T-cell (primary cell): ENCODE measurements at places on chromosomes 16 and 17.

GRCh38 chr16:13519871-13520270 is 400.1 kb upstream of the ERCC4 start:
- no peak overlapping the region for H3K4me3 ChIP-seq
- DNase-seq, result no peak
- no peak overlapping the region for H3K27ac ChIP-seq
- H3K36me3 ChIP-seq, result no peaks in the 10 kb centered on the region
- H3K27me3 ChIP-seq, result no peaks in the 10 kb centered on the region
- no peaks in the 10 kb centered on the region for H3K4me1 ChIP-seq

DNA sequence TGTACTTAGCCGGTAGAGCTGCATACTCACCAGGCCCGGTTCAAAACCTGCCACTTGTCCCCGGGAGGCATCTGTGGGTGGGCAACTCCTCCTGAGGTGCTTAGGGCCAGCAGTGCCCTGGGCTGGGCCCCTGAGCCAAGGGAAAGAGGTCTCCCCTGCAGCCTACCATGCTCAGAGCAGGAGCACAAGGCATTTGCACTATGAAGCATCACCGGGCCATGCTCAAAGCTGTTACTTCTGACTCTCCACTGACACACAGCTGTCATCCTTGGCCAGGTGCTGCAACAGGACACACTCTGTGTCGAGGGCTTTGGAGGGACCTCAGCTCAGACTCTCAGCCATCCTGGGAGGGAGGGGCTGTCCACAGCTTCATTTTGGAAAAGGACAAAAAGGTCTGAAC is 37.2 kb downstream of the SLC38A8 start:
- H3K4me1 ChIP-seq, result no peaks in the 10 kb centered on the region
- H3K27me3 ChIP-seq, result no peaks in the 10 kb centered on the region
- DNase-seq, result no peak

DNA sequence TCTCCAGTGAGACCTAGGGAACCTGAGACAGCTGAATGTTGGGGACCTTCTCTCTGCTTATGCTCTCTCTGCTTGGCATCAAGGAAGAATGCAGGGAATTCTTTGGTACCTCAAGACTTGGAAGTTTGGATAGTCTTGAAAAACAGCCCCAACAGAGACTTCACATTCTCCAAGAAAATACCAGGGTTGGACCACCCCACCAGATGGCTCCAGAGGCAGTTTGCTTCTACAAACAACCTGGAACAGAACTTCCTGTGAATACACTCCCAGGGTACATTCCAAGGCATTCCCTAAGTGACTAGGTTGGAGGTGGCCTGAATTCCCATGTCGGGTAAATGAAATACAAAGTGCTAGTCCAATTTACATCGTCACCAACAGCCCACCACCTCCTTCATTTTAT is 314.4 kb downstream of the PMP22 start:
- H3K4me3 ChIP-seq, result no peak overlapping the region
- no peaks in the 10 kb centered on the region for H3K27me3 ChIP-seq
- H3K27ac ChIP-seq, result no peak overlapping the region
- no peaks in the 10 kb centered on the region for H3K4me1 ChIP-seq

DNA sequence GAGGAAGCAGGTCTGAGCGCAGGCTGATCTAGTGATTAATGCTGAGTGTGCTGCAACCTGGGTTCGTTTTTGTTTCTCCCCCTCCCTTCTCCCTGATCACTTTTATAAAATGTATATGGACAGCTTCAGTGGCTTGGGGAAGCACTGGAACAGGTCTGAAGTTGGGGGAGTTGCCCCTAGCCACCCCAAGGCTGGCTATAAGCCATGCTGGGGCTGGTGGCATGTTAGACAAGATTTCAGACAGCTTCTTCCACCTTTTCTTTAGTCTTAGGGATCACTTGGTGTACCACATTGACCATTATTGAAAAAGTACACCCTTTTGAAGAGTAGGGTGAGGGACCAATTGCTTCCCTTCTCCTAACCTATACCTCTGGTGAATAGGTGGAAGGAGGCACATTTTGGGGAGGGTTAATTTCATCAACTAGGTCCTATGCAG is 3.8 kb upstream of the VAC14 start:
- H3K4me3 ChIP-seq, result no peak overlapping the region
- peaks cover 8% of the 10 kb centered on the region for H3K4me1 ChIP-seq
- no peak overlapping the region for H3K27ac ChIP-seq
- DNase-seq, result no peak
- peaks cover 19% of the 10 kb centered on the region for H3K27me3 ChIP-seq

- DNase-seq, result no peak
- peaks cover 46% of the 10 kb centered on the region for H3K36me3 ChIP-seq
- H3K4me3 ChIP-seq, result no peak overlapping the region
- peak overlapping the region; percentile 4 for H3K27ac ChIP-seq
- no peaks in the 10 kb centered on the region for H3K27me3 ChIP-seq
- peaks cover 3% of the 10 kb centered on the region for H3K4me1 ChIP-seq
These were observed 86.1 kb downstream of the ZNF778 start for GRCh38 chr16:89303617-89304016.

- no peaks in the 10 kb centered on the region for H3K4me1 ChIP-seq
- no peak for DNase-seq
- H3K36me3 ChIP-seq, result no peaks in the 10 kb centered on the region
- H3K27me3 ChIP-seq, result no peaks in the 10 kb centered on the region
These were observed 45.0 kb downstream of the SLC7A5 start for GRCh38 chr16:87824016-87824990.

GRCh38 chr17:28141773-28142172 is 99.3 kb downstream of the NLK start:
- peaks cover 2% of the 10 kb centered on the region for H3K36me3 ChIP-seq
- DNase-seq, result no peak
- H3K27me3 ChIP-seq, result no peaks in the 10 kb centered on the region
- H3K4me3 ChIP-seq, result no peak overlapping the region

DNA sequence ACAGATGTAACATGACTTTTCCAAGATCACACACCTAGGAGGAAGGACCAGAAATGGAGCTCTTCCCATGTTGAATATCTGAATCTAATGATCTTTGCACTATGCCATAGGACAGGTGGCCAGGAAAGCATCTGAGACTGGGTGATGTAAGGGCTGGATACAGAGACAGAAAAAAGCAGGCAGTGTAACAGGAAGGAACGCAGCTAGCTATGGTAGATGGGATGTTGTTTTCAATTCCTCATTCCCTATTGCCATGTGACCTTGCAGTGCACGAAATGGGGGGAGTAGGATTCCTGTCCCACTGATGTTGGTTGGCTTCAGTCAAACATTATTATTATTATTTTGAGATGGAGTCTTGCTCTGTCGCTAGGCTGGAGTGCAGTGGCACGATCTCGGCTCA is 3.7 kb upstream of the NPIPB15 start:
- H3K27ac ChIP-seq, result no peak overlapping the region
- no peaks in the 10 kb centered on the region for H3K27me3 ChIP-seq
- H3K4me3 ChIP-seq, result no peak overlapping the region
- DNase-seq, result no peak
- H3K36me3 ChIP-seq, result no peaks in the 10 kb centered on the region
- peaks cover 10% of the 10 kb centered on the region for H3K4me1 ChIP-seq

DNA sequence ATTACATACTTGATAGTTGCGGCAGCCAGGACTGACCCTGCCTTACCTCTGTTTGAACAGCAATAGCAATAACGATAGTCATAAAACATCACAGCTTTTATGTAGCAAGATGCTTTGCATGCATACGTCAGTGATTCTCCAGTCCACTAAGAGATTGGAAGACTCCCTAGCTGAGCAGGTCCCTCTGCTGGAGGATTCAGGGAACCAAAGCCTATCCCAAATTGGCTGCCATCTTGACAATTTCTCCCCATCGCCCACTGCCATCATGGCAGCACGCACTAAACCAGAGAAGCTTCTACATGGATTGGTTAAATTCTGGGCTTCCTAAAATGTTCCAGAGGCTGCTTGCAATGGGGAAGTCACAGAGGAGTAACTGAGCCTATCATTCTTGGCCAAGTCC is 360.6 kb upstream of the XYLT1 start:
- no peak overlapping the region for H3K4me3 ChIP-seq
- DNase-seq, result no peak
- no peaks in the 10 kb centered on the region for H3K4me1 ChIP-seq
- H3K27ac ChIP-seq, result no peak overlapping the region

DNA sequence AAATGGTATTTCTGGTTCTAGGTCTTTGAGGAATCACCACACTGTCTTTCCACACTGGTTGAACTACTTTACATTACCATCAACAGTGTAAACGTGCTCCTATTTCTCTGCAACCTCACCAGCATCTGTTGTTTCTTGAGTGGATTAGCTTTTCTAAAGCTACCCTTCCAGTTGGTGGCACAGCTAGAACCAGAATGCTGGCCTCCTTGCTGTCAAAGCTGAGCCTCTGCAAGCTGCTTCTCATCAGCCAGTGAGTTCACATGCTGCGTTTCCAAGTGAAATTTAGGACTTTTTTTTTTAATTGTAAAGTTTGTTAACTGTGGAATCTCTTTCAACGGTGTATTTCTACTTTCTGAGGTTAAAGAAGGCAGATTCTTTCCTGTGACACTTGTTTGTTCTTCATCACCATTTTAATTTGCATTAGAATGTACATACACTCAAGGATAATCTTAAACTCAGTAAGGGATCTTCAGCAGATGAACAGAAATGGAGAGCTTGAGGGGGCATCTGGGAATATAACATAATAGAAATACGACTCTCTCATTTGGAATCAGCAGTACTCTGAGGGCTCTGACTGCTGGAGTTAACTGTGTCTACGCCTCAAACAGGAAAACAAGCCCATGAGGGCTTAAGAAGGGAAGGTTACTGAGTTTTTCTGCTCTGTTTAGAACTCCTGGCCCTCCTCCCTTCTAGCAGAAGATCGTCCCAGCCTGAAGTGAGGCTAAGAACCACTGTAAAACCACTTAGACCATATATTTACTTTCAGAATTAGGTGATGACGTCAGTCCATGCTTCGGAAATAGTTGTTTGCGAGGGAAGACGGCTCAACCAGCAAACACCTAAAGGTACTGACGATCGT is 148.4 kb upstream of the FAM20A start:
- H3K4me3 ChIP-seq, result no peak overlapping the region
- no peaks in the 10 kb centered on the region for H3K27me3 ChIP-seq
- no peak for DNase-seq
- no peaks in the 10 kb centered on the region for H3K4me1 ChIP-seq

GRCh38 chr16:12268606-12269005 is 292.1 kb downstream of the SNX29 start:
- H3K27ac ChIP-seq, result no peak overlapping the region
- H3K27me3 ChIP-seq, result no peaks in the 10 kb centered on the region
- peaks cover 4% of the 10 kb centered on the region for H3K36me3 ChIP-seq
- no peak overlapping the region for H3K4me3 ChIP-seq

DNA sequence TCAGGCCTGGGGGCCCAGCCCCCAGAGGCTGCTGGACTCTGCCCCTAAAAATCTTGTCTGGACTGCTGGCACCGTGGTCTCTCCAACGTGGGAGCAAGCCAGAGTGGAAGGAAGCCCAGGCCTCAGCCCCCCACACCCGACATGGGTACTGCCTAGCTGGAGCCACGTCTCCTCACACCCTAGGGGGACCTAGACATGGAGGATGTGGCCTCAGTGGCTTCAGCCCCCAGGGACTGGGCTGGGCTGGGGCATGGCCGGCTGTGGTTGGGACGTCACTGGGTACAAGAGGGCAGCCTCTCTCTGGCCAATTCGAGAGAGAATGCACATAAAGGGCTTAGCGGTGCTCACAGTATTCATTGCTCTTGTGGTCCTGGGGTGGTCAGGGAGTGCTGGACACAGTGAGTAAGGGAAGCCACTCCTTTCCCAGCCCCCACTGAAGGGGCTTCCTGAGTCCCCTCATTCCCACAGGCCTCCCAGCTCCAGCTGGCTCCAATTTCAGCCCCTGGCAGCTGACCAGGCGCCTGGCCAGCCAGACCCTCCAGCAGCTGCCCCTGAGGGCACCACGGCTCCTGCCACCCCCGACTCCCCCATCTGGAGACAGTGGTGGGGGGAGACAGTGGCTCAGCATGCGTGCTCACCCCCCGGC is 1.1 kb downstream of the CDH15 start:
- no peak overlapping the region for H3K27ac ChIP-seq
- no peaks in the 10 kb centered on the region for H3K27me3 ChIP-seq
- no peak for DNase-seq
- H3K36me3 ChIP-seq, result no peaks in the 10 kb centered on the region

DNA sequence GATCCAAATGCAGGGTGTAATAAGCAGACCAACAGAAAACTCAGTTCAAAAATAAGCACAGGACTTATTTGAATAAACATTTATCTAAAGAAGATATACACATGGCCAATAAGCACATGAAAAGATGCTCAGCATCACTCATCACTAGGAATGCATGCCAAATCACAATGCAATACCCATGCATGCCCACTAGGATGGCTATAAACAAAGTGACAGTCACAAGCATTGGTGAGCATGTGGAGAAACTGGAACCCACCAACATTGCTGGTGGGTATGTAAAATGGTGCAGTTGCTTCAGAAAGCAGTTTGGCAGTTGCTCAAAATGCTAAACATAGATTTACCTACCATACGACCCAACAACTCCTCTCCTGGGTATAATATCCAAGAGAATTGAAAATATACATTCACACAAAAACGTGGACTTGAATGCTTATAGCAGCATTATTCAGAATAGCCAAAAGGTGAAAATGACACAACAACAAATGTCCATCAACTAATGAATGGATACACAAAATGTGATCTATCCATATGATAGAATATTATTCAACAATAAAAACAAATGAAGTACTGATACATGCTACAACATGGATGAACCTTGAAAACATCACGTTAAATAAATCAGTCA is 20.1 kb downstream of the UBE2O start:
- H3K4me1 ChIP-seq, result no peaks in the 10 kb centered on the region
- no peaks in the 10 kb centered on the region for H3K36me3 ChIP-seq
- H3K4me3 ChIP-seq, result no peak overlapping the region
- no peak overlapping the region for H3K27ac ChIP-seq
- DNase-seq, result no peak

- DNase-seq, result no peak
- H3K4me3 ChIP-seq, result no peak overlapping the region
- H3K4me1 ChIP-seq, result no peaks in the 10 kb centered on the region
- no peaks in the 10 kb centered on the region for H3K36me3 ChIP-seq
These were observed 79.1 kb upstream of the CDH5 start for GRCh38 chr16:66287416-66287815.

DNA sequence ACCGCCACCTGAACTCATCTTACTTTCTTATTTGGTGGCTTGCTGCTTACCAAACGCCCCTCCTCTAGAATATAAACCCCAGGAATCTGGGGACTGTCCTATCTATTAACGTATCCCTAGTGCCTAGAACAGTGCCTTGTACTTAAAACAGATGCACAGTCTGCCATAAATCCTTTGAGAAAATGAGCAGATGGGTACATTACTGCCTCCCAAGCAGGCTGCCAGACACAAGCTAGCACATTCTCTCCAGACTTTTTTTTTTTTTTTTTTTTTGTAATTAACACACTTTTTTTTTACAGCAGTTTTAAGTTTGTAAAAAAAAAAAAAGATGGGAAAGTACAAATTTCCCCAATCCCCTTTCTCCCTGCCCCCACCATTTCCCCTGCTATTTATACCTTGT is 57.3 kb upstream of the RPL38 start:
- H3K27me3 ChIP-seq, result peaks cover 3% of the 10 kb centered on the region
- no peak overlapping the region for H3K4me3 ChIP-seq
- H3K4me1 ChIP-seq, result no peaks in the 10 kb centered on the region
- no peak overlapping the region for H3K27ac ChIP-seq
